ENCODE measurements at places on chromosomes 7 and 10. TPM values are rescaled to one million over a fixed set of nuclear protein-coding genes. Genes with fewer than 3 reads are reported as not detected.

DNA sequence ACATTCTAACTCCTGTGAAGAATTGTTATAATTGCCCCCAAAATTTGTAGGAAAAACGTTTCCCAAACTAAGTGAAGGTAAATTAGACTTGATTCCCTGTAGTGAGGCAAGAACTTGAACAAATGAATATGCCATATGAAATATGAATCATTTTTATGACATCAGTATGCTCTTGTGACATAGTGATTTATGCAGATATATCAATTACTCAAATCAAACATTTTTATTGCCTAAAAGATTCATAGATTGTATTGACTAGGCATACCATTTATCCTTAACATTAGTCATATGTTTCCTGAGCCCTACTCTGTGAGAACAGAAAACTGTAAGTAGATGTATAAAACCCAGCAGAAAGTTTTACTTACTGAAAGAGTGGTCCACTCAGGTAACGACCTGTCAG, 245.6 kb downstream of the MALRD1 start:
- no peak for DNase-seq

DNA sequence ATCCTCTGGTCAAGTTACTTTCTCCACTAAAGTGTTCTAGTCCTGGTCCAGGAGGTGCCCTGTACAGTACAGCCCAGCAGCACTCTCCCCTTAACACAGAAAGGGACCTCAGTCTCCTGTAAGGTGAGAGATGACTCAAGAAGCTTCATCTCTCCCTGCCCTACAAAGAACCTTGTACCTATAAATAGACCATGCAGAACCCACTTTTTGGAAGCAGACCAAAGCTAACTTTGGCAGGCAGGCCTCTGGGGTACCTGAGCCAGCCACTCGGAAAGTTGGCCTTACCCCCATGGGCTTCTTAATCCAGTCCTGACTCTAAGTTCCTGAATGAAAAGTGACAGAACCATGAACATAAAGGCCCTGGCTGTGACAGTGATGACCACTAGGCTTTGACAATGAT, 454.8 kb downstream of the KCNMA1 start:
- no peak for DNase-seq

GRCh38 chr7:6049780-6050179, 18.6 kb downstream of the ANKRD61 start:
- DNase-seq: no peak

DNA sequence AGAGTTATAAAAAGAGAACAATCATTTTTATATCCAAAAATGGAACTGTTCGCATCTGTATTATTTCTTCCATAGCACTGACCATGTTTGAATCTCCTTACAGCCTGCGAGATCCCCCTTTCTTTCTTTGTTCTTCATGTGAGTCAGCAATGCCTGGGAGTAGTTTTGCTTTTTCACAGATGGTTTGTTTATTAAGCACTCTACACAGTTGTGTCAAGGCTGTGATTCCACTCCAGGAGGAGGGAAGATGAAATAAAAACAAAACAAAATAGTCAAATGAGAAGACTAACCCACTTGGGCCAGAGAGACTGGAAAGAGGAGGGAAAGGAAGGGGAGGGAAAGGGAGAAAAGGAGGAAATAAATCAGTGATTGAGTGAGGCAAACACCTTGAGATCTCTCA, 7.8 kb downstream of the LIPF start:
- DNase-seq: peak; percentile 27

The CDH23 gene
- 0.16 TPM for total RNA-seq

- DNase-seq: no peak
These were observed 55.9 kb downstream of the DGKI start for GRCh38 chr7:137790828-137791227.

The TMEM176B gene
- total RNA-seq: not detected

DNA sequence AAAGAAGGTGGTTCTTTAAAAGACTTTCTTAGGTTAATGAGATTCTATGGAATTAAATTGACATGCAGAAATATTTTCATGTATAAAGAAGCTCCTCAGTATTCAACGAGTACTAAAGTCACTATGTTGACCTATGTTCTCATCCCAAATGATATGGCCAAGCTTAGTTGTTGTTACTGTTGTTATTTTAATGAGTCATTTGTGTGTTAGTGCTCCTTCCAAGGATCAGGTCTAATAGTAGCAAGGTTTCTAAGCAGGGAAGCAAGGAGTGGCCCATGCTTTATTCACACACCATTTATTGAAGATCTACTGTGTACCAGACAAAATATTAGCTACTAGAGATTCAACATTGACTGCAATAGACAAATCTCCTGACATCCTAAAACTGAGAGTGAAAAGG, 41.9 kb downstream of the LRRN3 start:
- no peak for DNase-seq

The FKBP14 gene
- total RNA-seq: 35.1 TPM

DNA sequence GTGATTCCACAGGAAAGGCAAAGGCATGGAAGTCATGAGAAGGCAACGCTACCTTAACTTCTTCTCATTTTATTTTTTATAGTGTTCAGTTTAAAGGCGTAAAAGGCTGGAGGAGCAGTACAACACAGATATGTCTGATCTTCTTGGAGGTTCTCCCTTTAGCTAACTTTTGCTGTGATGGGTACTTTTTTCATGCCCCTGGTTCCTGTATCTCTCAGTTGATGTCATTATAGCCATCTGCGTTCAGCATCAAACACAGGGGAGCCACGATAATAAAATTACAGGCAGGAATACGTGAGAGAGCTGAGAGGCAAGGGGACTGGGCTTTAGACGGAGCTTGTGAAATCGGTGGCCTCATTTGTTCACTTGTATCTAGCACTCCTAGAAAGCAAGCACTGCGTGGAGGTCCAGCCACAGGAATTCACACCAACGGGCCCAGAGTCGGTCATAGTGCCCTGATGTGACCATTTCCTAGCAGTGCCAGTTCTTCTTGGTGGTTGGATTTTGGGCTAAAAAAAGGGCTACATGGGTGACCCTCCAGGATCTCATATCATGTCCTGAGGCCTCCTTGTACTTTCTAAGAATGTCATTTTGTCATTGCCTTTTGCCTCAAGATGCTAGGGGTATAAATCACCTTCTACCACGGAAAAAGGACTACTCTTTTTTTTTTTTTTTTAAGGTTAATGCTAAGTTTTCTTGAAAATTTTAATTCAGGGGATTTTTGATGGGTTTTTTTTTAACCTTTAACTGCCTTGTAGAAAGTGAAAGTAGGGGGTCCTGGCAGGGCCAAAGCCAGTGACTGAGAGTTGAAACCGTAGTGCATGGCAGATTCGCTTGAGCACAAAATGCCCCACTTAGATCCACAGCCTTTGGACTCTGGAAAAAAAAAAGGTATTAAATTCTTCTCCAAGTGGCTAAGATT, 191.5 kb downstream of the CELF2 start:
- DNase-seq: no peak

The NUTM2B gene
- 0.03 TPM for total RNA-seq

DNA sequence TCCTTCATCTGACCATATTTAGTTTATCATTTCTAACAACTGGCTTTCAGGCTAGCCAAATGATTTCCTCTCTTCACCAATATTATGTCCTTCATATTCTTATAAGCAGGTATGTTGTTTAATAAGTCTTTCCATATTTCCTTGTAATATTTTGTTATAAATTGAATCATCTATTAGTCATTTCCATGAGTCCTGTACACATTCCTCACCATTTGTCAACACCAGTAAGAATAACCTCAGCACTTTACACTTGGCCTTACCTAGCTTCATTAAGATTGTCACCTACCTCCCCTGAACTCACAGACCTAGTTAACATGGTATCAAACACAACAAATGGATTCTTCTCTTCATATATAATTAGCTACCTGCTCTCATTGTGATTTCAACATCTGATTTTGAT, 282.3 kb downstream of the SEMA3D start:
- DNase-seq: no peak

The MALSU1 gene
- 94.0 TPM for total RNA-seq

Data from SJSA1 (cell line).